GM12878 (cell line): ENCODE measurements at places on chromosomes 11 and 22.

- DNase-seq, result no peak
Observed at GRCh38 chr11:62917906-62918502, 3.2 kb downstream of the CHRM1 start.

DNA sequence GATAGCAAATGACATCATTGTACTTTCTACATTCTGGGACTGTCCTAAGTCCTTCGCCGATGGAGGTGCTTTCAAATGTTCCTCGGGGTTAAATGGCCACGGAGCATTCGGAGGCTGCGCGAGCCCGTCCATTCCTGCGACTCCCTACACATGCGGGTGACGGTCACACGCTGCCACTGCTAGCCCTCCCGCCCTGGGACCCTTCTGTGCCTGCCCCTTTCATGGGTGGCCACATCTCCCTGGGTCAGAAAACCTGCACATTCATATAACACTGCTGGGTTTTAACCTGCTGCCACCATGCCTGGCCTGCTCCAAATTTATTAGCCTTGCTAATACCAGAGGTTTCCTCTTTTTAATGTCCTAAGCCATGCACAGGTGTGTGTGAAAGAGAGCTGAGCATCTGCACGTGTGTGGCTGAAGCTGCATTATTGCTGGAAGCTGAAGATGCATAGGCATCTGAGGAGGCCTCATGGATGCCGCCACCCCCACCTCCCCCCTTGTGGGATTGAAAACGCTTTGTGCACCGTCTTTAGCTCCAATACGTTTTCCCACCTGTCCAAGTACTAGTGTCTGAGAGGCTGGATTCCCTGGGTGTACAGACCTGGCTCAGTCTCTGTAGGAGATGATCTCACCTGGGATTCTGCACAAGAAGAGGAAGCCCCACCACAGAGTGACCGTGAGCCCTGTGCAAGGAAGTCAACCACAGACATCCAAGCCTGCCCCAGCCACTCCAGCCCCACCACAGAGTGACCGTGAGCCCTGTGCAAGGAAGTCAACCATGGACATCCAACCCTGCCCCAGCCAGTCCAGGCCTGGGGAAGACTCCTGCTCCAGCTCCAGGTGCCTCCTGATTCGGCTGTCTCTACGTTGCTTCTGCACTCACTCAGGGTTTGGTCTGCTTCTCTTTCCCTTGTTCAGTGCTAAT is 626.4 kb downstream of the BRD1 start:
- DNase-seq, result no peak

- no peak for DNase-seq
Observed at GRCh38 chr11:47391077-47391583, 12.8 kb upstream of the SPI1 start.

DNA sequence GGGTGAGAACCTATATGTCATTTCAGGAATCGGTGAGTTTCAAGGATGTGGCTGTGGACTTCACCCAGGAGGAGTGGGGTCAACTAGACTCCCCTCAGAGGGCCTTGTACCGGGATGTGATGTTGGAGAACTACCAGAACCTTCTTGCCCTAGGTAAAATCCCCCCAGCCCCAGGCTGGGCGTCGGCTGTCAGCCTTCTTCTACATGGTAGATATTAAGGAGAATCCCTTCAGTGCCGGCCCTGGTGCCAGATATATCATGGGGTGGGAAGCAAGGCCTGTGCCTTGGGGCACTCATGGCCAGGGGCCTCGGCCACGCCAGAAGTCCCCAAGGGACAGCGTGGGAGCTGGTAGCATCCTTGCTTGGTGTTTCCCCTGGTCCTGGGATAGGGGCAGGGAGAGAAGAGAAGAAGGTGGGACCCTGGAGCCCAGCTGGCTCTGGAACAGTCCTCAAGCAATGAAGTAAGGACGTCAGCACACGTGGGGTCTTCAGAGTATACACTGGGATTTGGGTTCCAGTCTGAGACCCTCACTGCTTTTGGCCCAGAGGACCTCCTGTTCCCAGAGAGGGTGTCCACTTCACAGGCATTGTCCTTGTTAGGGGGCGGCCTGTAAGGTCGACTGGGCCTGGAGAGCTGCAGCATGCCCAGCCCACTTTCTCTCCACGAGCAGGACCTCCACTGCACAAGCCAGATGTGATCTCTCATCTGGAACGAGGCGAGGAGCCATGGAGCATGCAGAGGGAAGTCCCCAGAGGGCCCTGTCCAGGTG is 6.8 kb downstream of the ZNF74 start:
- no peak for DNase-seq

- no peak for DNase-seq
Observed at GRCh38 chr11:79308429-79308828, 132.4 kb downstream of the TENM4 start.
